Transverse colon (tissue), 4 donors: ENCODE measurements at places on chromosomes 2 and 18.

DNA sequence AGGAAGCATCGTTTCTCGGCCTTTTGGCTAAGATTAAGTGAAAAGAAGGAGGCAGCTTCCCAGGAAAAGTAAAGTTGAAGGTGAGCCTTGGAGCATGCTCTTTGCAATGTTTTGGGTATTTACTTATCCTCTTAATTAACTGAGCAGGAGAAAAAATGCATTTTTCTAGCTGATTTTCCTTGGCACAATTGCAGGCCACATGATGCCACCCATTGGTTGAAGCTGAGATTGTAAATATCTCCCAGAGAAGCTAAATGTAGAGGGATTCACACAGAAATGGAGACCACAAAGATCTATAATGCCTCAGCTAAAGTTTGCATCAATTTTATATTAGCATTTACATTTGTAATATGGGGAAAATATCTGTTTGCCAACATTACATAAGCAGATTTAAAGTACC, 294.1 kb downstream of the KCNS3 start:
- no peaks in the 10 kb centered on the region for H3K4me1 ChIP-seq
- H3K4me3 ChIP-seq, result no peak overlapping the region
- H3K27me3 ChIP-seq, result no peaks in the 10 kb centered on the region
- H3K36me3 ChIP-seq, result no peaks in the 10 kb centered on the region

DNA sequence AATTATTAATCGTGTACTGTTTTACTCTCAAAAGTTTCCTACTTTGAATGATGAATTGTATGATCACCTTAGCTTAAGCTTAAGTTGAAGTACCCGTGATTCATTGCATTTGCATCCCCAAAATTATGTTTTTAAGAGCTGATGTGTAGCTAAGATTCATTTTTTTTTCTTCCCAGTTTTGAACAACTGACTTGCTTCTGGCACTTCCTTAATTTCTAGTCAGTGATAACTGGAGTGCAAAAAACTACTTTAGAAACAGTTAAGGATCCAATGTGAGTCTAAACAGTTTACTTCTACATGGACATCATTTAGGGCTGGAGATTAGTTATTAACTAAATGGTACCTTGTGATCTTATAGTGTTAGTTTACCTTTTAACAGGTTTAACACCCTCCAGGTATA, 124.0 kb upstream of the CAVIN2 start:
- no peak overlapping the region for H3K4me3 ChIP-seq
- no peak overlapping the region for H3K27ac ChIP-seq
- no peaks in the 10 kb centered on the region for H3K27me3 ChIP-seq
- no peak for DNase-seq
- no peaks in the 10 kb centered on the region for H3K36me3 ChIP-seq

- peaks cover 11% of the 10 kb centered on the region for H3K27me3 ChIP-seq
- no peak overlapping the region for H3K27ac ChIP-seq
- no peaks in the 10 kb centered on the region for H3K4me1 ChIP-seq
- no peak overlapping the region for H3K4me3 ChIP-seq
- H3K36me3 ChIP-seq, result no peaks in the 10 kb centered on the region
- no peak for DNase-seq
Observed at GRCh38 chr2:119536211-119536610, 8.0 kb upstream of the CFAP221 start.

- no peak for DNase-seq
- H3K27me3 ChIP-seq, result no peaks in the 10 kb centered on the region
- no peak overlapping the region for H3K27ac ChIP-seq
- H3K36me3 ChIP-seq, result no peaks in the 10 kb centered on the region
- no peaks in the 10 kb centered on the region for H3K4me1 ChIP-seq
Observed at GRCh38 chr18:939958-940357, 35.3 kb downstream of the ADCYAP1 start.

GRCh38 chr18:23279931-23280330, 144.6 kb downstream of the CABLES1 start:
- H3K4me3 ChIP-seq, result no peak overlapping the region
- no peaks in the 10 kb centered on the region for H3K27me3 ChIP-seq
- H3K4me1 ChIP-seq, result no peaks in the 10 kb centered on the region
- H3K27ac ChIP-seq, result no peak overlapping the region
- no peaks in the 10 kb centered on the region for H3K36me3 ChIP-seq

- peaks cover 35% of the 10 kb centered on the region for H3K4me1 ChIP-seq
- DNase-seq, result no peak
- no peak overlapping the region for H3K4me3 ChIP-seq
- no peaks in the 10 kb centered on the region for H3K36me3 ChIP-seq
Observed at GRCh38 chr18:79986726-79987125, 1.6 kb downstream of the TXNL4A start.

GRCh38 chr2:69375494-69376353, 11.3 kb downstream of the GFPT1 start:
- H3K27me3 ChIP-seq, result no peaks in the 10 kb centered on the region
- no peak overlapping the region for H3K4me3 ChIP-seq
- peak overlapping the region; percentile 0 for H3K27ac ChIP-seq
- peaks cover 31% of the 10 kb centered on the region for H3K4me1 ChIP-seq
- DNase-seq, result no peak

DNA sequence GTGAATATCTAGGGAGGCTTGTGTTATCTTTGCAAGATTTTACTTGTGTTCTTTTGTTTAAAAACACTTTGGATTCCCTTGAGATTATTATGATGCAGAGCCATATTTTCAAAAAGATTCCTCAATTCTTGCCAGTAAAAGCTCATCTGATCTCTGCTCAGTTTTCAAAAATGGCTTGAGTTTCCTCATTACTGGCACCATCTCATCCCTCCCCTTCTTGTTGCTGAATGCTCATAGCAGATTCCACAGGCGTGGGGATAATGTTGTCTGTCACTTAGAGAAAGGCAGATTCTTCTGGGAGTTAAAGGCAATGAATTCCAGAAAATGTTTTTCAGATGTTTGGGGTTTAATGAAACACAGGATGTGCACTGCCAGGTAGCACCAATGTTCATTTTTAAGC, 170.4 kb upstream of the TANK start:
- H3K27ac ChIP-seq, result no peak overlapping the region
- DNase-seq, result no peak
- no peaks in the 10 kb centered on the region for H3K36me3 ChIP-seq
- H3K27me3 ChIP-seq, result no peaks in the 10 kb centered on the region

DNA sequence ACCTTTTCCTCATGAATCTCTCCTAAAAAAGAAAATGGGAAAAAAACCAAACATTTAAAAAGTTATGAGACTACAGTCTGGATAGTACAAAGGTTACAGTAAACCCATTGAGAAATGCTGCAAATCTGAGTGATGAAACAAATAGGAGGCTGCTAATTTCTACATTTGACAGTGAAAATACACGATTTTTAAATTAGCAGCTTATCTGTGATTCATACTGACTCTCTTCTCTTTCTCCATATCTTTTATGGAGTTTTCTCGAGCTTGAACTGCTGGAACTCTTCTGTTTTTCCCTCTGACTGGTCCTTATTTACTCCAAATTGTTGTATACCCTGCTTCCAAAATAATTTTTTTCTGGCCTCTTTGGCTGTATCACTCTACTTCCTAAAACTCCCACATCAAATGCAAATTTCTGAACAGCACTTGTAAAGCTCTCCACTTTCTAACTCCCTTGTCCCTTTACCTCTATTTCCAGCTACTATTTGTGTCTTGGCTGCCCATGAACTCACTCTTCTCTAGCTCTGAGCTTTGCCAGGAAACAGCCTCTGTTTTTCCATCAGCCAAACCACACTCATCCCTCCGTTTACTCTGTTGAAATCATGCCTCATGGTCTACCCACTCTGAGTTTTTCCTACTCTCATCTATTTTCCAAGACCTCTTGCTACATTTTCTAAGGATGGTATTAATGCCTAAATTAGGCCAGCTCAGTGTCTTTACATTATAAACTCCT, 73.7 kb downstream of the RBMS1 start:
- peaks cover 3% of the 10 kb centered on the region for H3K4me1 ChIP-seq
- no peak overlapping the region for H3K4me3 ChIP-seq
- DNase-seq, result no peak
- H3K36me3 ChIP-seq, result no peaks in the 10 kb centered on the region
- H3K27ac ChIP-seq, result peak overlapping the region; percentile 34

DNA sequence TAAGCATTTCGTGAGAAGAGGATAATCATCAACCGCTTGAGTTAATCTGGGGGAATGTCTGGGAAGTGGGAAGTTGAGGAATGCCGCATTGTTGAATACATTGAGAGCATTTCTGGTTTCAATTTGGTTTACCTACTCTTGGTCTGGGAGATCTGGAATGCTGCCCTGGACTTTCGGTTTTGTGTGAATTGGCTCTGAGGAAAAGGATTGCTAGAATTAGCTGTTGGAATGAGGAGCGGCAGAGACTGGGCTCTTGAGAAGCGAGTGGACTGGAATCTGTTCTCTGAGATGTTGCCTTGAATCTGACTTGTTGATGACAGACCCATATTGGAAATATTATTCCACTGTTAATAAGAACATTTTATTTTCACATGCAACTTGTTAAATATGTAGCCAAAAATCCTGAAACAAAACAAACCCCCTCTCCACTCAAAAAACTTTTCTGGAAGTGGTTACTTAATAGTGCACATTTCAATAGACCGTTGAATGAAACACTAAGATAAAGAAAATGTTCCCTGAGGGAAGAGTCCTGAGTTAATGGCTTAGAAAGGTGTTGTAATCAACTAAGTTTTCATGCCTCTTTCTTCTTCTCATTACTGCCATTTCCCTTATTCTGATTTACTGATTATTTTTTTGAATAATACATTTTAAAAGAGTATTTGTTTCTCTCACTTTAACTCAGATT, 50.8 kb downstream of the PTPRM start:
- peaks cover 26% of the 10 kb centered on the region for H3K4me1 ChIP-seq
- H3K27ac ChIP-seq, result peak overlapping the region; percentile 63
- H3K27me3 ChIP-seq, result no peaks in the 10 kb centered on the region
- peak; percentile 41 for DNase-seq

- no peaks in the 10 kb centered on the region for H3K27me3 ChIP-seq
- H3K36me3 ChIP-seq, result no peaks in the 10 kb centered on the region
- H3K27ac ChIP-seq, result no peak overlapping the region
- DNase-seq, result no peak
- no peaks in the 10 kb centered on the region for H3K4me1 ChIP-seq
Observed at GRCh38 chr2:108396845-108397244, 19.1 kb downstream of the SULT1C4 start.

GRCh38 chr2:166491461-166491860, 2.6 kb downstream of the SCN7A start:
- no peak overlapping the region for H3K4me3 ChIP-seq
- no peaks in the 10 kb centered on the region for H3K27me3 ChIP-seq
- peak overlapping the region; percentile 16 for H3K27ac ChIP-seq

GRCh38 chr2:18611604-18612003, 22.2 kb upstream of the NT5C1B start:
- H3K27ac ChIP-seq, result no peak overlapping the region
- H3K4me3 ChIP-seq, result no peak overlapping the region
- no peaks in the 10 kb centered on the region for H3K36me3 ChIP-seq
- H3K4me1 ChIP-seq, result no peaks in the 10 kb centered on the region

DNA sequence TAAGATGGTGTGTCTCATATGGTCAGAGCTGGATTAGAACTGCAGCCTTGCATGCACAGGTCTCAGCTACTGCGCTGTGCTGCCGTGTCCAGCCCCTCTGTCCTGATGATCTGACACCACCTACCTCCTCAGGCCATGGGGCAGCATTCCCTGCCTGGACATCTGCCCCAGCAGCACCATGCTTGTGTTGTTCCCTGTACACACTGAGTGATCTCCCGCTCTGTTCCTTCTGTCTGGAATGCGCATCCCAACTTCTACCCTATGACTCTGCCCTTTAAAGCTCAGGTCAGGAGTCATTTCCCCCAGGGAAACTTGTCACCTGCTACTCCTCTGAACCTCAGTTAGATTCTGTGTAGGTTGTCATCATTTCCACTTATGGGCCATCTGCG, 157.4 kb upstream of the TTC39C start:
- H3K27ac ChIP-seq, result no peak overlapping the region
- H3K27me3 ChIP-seq, result no peaks in the 10 kb centered on the region
- H3K4me3 ChIP-seq, result no peak overlapping the region
- H3K4me1 ChIP-seq, result no peaks in the 10 kb centered on the region

DNA sequence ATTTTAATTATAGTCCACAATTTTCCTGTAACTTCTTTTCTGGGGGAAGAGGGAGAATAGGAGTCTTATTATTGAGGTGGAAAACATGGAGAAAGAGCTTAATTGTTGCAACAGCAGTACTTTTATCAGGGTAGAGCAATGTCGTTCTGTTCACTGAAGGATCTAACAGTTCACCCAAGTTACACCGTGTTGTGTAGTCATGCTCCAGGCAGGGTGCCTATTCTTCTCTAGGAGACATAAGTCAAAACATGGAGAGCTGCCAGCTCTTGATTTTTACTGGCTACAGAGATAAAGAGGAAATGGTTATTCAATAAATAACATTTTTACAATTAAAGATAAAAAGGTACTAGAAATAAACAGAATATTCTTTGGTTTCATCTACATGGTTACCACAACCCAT, 594.3 kb upstream of the NETO1 start:
- H3K4me1 ChIP-seq, result no peaks in the 10 kb centered on the region
- H3K4me3 ChIP-seq, result no peak overlapping the region
- H3K27me3 ChIP-seq, result no peaks in the 10 kb centered on the region
- no peaks in the 10 kb centered on the region for H3K36me3 ChIP-seq
- DNase-seq, result no peak

- H3K4me3 ChIP-seq, result no peak overlapping the region
- no peaks in the 10 kb centered on the region for H3K27me3 ChIP-seq
- no peaks in the 10 kb centered on the region for H3K4me1 ChIP-seq
- H3K36me3 ChIP-seq, result no peaks in the 10 kb centered on the region
- no peak for DNase-seq
- H3K27ac ChIP-seq, result peak overlapping the region; percentile 45
Observed at GRCh38 chr2:40435426-40436092, 16.3 kb downstream of the SLC8A1 start.

GRCh38 chr2:117481608-117482007, 332.9 kb upstream of the DDX18 start:
- H3K4me1 ChIP-seq, result no peaks in the 10 kb centered on the region
- no peak overlapping the region for H3K27ac ChIP-seq
- no peaks in the 10 kb centered on the region for H3K27me3 ChIP-seq
- no peaks in the 10 kb centered on the region for H3K36me3 ChIP-seq

DNA sequence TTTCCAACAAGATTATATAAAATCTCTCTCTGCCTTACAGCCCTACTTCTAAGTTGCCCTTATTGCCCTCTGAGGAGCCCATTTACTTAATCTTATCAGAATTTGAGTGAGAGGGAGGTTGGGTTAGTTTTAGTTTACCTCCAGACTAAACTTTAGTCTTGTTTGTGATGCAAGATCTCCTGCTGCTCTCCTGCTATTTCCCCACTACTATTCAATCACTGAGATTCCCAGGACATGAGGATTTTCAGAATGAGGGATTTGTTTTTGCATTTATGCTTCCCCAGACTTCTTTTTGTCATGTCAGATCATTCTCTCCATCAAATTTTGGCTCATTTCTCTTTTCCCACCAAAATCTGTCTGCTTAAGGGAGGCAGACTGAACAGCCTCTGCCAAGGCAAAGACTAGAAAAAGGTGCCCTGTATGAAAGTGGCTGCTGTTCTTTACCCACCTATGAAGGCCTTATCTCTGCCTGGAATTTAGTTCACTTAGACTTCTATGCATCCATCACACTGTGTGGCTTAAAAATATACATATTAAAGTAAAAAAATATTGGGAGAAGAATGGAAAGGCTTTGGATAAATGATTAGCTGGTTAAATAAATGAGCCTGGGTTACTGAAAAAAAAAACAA, 401.3 kb downstream of the PID1 start:
- no peak overlapping the region for H3K4me3 ChIP-seq
- no peak overlapping the region for H3K27ac ChIP-seq
- DNase-seq, result no peak
- H3K36me3 ChIP-seq, result no peaks in the 10 kb centered on the region
